ENCODE measurements at places on chromosomes 11 and 22. TPM values are rescaled to one million over a fixed set of nuclear protein-coding genes. Genes with fewer than 3 reads are reported as not detected.

DNA sequence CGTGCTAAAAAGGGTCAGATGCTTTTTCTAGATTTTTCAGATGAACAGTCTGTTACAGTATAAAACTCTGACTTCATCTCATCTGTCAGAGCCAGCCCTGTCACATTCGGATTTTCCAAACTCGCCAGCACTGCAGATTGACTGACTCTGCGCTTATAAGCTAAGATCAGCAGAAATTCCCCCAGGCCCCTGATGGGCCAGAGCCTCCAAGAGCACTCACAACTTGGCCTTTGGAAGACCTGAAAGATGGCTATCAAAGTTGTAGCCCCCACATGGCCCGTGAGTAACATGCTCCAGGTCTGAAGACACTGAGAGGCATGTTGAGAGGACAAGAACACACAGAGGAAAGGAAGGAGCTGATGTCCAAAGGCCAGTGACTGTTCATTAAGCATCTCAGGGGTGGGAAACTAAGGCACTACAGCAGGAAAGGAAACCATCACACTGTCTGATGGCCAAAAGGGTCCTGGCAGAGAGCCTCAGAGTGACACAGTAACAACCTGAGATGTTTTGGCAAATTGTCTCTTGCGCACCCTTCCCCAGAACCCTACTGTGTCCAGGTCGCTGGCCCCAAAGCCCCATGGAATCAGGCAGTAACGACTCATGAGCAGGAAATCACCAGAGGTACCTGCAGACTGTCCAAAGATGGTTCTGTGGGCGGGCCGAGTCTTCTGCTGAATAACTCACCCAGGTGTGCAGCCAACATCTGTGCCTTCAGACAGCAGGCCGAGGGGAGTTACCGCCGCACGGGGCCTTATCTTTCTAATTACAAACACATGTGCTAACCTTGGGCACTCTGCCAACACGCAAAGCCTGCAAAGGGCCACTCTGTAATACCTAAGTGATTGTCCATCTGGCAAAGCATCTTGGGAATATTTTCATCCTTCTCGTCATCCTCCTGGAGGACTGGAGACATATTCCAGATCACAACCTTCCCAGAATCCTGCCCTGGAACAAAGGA is 23.6 kb downstream of the HIRA start:
- no peak for DNase-seq

GRCh38 chr11:126564566-126564965 is 209.1 kb downstream of the ST3GAL4 start:
- no peak for DNase-seq

- DNase-seq, result no peak
Measured at GRCh38 chr22:28873183-28873963, 10.0 kb upstream of the ZNRF3 start.

- no peak for DNase-seq
Measured at GRCh38 chr11:45395421-45395820, 109.3 kb upstream of the SYT13 start.

DNA sequence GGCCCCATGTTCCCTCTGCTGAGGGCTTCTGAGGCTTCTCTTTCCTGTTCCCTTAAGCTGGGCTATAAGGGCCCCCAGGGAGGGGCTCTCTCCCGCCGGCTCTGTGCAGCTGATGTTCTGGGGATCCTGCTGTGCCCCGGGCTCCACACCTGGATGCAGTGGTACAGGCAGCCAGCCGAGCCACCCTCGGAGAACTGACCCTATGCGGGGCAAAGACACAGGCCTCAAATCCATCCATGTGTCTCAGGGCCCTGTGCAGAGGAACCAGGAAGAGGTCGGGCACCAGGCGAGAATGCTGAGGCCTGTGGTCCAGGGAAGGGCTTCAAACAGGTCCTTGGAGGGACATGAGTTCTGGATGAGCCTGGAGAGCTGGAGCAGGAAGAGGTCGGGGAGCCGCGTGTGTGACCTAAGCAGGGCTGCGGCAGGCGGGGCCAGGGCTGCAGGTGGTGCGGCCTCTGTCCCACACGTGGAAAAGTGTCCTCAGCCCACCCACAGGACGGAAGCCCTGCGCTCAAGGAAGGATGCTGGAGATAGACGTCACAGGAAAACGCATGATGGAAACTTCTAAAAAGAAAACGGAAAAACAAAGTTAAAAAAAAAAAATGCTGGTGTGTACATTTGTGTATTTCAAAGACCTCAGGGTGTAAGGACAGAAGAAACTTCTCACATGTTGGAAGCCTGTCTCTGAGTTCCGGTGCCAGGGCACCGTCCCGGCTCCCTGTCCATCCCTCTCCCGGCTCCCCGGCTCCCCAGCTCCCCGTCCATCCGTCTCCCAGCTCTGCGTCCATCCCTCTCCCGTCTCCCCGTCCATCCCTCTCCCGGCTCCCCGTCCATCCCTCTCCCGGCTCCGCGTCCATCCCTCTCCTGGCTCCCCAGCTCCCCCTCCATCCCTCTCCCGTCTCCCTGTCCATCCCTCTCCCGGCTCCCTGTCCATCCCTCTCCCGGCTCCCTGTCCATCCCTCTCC is 1149.2 kb downstream of the BRD1 start:
- DNase-seq, result no peak

GRCh38 chr11:72752088-72752914 is at the start of gene ARAP1:
Gene ARAP1 (minus strand): TSS chr11:72752408. CDS start chr11:72727128, 25,280 bp downstream.
- DNase-seq, result peak; percentile 81

- DNase-seq, result no peak
Measured at GRCh38 chr22:21698430-21699329, 32.9 kb downstream of the PPIL2 start.

CARD18 gene
- not detected for total RNA-seq

DRAP1 gene
- total RNA-seq, result 104 TPM

SCGB1C1 gene
- not detected for total RNA-seq

MMP27 gene
- total RNA-seq, result not detected

SERGEF gene
- total RNA-seq, result 36.9 TPM

RAC2 gene
- 399 TPM for total RNA-seq

Measured in hematopoietic multipotent progenitor cell (in vitro differentiated cells).